ENCODE measurements at places on chromosomes 5 and 9.

DNA sequence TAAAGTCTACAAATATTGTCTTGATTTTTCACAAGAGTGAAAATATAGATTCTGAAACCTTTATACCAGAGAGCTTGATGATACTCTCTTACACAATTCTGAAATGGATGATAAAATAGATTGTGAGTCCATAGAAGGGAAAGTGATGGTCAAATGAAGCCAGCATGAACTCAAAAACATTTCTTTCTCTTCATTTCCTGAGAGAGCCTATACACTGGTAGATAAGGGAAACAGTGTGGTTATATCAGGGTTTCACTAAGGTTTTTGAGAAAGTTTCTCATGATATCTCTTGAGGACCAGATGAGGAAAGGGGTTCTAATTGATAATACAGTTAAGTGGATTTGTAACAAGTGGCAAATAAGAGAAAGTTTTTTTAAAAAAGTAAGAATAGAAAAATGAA lies 254.1 kb downstream of the PJA2 start:
- DNase-seq, result no peak

- DNase-seq, result no peak
Measured at GRCh38 chr9:105475302-105475701, 27.5 kb downstream of the FSD1L start.

- no peak for DNase-seq
Measured at GRCh38 chr9:36935332-36935731, 98.7 kb downstream of the PAX5 start.

DNA sequence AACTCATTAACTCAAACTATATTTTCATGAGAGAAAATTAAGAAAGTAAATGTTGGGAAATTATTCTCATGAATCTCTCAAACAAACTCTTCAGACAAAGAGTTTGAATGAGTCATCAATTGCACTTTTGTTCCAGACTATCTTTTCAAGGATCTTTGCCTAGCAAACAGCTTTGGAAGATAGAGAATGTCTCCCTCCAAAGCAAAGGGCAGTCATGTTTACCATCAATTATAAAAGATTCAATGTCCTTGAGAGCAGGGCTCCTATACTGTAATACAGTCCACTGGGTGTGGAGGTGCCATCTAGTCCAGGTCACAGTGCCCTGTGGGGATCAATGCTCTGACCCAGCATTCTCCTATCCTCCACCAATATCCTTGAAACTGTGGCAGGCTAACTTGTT lies 1429.3 kb downstream of the EFNA5 start:
- DNase-seq, result no peak

GRCh38 chr9:34123682-34124081 lies 2.8 kb downstream of the DCAF12 start:
- DNase-seq, result no peak

GRCh38 chr9:5188060-5188984 lies 2.9 kb upstream of the INSL6 start:
- DNase-seq, result no peak

DNA sequence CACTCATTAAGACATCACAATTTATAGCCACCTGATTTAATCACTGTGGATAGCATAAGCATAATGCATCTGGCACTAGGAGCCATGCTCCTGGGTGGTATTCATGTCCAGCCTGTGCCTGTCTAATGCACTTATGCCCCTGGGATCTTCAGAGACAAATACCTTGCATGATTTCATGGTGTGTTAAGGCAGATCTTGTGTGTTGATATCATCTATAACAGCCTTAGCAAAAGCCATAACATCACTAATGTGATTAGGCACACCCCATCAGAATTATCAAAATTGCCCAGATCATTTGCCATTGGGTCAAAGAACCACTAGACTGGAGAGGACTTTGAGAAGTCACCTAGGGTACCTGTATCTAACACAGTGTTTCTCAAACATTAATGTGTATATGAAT lies 43.7 kb upstream of the SELENOP start:
- no peak for DNase-seq

- DNase-seq, result no peak
Measured at GRCh38 chr5:113984928-113985327, 376.9 kb upstream of the KCNN2 start.

GRCh38 chr5:109826426-109826825 lies 136.7 kb downstream of the MAN2A1 start:
- DNase-seq, result no peak

GRCh38 chr9:68705531-68706362 lies 707 bp downstream of the PIP5K1B start:
- DNase-seq, result no peak

- DNase-seq, result no peak
Measured at GRCh38 chr9:76610011-76610352, 151.0 kb downstream of the GCNT1 start.

Data from activated CD4-positive, alpha-beta T cell treated with anti-CD3 and anti-CD28 coated beads, Interleukin-2, amount 50 U/mL, for 24 hours (primary cell).